ENCODE measurements at places on chromosomes 1 and 21.

DNA sequence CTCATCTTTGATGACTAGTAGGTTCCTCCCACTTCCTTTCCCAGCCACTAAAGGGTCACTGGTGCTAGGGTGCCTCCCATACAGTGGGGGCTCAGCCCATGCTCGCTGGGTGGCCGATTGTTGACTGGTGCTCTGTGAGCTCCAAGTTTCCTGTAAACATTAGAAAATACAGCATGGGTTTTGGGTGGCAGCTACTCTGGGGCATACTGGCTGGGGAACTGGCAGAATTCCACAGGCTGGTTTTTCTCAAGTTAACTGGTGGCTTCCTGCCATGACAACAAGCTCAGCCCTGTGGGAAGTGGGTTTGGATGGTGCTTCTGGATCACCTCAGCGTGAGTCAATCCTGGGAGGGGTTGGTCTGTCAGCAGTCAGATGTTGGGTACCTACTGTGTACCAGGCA, 28.7 kb upstream of the CRNN start:
- DNase-seq: no peak

GRCh38 chr1:44684525-44684924, 10.0 kb downstream of the ARMH1 start:
- peak; percentile 39 for DNase-seq

- DNase-seq: no peak
Measured at GRCh38 chr1:99702221-99702620, 56.3 kb downstream of the PALMD start.

GRCh38 chr1:208997726-208998312, 585.7 kb upstream of the CAMK1G start:
- peak; percentile 7 for DNase-seq

GRCh38 chr1:225915538-225915991, 8.5 kb downstream of the PYCR2 start:
- DNase-seq: no peak

GRCh38 chr1:167056529-167057231, 33.5 kb downstream of the GPA33 start:
- DNase-seq: no peak

DNA sequence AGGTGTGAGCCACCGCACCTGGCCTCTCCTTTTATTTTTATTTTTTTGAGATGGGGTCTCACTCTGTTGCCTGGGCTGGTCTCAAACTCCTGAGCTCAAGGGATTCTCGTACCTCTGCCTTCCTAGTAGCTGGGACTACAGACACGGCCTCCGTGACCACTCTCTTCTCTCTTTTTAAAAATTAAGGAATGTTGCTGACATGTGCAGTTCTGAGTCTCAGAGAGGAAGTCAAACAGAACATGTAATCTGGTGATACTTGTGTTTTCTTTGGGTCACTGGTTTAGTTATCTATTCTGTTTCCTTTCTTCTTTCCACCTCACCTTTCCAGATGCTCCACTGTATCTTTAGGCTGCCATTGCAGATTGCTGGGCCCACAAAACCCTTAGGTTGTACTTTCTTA, 2.7 kb downstream of the WDTC1 start:
- peak; percentile 23 for DNase-seq

DNA sequence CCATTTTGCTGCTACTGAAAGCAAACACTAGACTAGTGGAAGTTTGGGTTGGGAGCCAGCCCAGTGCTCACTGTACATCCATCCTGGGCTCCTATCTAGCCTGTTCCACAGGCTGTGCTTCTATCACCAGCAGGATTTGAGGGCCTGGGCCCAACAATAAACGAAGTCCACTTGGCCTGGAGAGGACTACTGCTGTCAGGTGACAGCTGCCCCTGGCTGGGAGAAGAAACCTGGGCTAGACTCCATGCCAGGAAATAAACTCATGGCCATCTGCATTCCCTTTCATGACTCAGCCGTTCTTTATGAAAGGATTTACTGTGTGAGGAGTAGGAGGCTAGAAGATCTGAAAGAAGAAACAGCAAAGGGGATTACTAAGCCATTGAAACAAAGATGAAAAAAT, 35.5 kb downstream of the COLGALT2 start:
- no peak for DNase-seq

DNA sequence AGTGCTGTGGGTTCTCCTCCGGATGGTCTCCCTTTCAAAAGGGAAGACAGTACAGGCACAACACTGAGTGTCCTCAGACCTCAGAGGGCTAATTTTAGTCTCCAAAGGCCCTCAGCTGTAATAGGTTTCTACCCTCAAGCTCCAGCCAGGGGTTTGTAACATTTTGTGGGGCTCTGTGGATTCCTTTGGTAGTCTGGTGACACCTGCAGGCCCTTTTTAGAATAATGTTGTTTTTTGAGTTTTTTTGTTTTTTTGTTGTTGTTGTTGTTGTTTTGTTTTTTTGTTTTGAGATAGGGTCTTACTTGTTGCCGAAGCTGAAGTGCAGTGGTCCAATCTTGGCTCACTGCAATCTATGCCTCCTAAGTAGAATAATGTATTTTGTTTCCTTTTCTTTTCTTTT, 15.0 kb upstream of the TMEM201 start:
- DNase-seq: peak; percentile 10

GRCh38 chr1:30692948-30693301, 30.5 kb downstream of the MATN1 start:
- DNase-seq: no peak
